ENCODE measurements at places on chromosomes 7 and 10.

GRCh38 chr7:132771301-132771730, 195.0 kb upstream of the PLXNA4 start:
- DNase-seq = no peak

- DNase-seq = no peak
These were observed 222.1 kb downstream of the NSUN6 start for GRCh38 chr10:18429335-18429734.

- DNase-seq = no peak
These were observed 816.4 kb downstream of the GRM8 start for GRCh38 chr7:126436213-126436868.

- no peak for DNase-seq
These were observed 43.5 kb upstream of the UCN3 start for GRCh38 chr10:5321273-5321672.

DNA sequence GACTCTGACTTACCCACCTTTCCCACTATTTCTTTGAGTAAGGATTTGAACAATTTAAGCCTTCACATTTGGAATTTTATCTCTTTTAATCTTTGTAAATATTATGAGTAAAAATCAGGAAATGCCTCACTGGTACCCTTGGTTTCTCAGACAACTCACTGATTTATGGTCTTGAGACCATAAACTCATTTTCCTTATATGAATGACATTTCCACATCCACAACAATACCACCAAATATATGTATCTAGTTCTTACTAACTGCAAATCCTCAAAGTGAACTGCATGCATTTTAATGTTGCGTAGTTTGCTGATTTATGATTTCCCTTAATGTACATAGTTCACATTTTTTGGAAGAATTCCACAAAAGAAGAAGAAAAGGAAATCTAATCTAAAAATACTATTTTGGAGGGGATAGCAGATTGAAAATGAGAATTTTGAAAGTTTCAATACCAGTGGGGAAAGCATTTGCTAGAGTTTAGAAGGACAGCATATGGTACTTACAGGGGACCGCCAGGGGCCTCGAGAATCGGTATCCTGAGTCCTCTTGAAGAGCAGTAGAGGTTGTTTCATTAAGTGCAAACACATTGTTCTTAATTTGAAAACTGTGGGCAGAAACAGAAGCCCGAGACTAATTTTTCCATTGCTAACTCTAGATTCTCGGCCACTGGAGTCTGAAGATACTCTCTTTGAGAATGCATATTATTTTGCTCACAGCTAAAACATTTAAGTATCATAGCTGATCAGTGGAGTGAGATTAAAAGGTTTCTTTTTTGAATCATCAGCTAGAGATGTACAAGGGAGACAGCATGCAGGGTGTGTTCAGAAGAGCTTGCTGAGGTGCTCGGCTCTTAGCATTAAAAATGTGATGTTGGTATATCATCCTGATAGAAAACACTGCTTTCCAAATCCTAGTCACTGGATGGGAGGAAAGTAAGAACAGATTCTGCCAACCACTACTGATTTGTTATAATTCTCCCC, 964.0 kb downstream of the GATA3 start:
- DNase-seq = no peak

GRCh38 chr10:89001729-89002072, 11.1 kb downstream of the FAS start:
- no peak for DNase-seq

- DNase-seq = no peak
These were observed 24.9 kb upstream of the ZC3HAV1L start for GRCh38 chr7:139060695-139061237.

GRCh38 chr10:132170561-132171361, 16.0 kb upstream of the DPYSL4 start:
- no peak for DNase-seq

DNA sequence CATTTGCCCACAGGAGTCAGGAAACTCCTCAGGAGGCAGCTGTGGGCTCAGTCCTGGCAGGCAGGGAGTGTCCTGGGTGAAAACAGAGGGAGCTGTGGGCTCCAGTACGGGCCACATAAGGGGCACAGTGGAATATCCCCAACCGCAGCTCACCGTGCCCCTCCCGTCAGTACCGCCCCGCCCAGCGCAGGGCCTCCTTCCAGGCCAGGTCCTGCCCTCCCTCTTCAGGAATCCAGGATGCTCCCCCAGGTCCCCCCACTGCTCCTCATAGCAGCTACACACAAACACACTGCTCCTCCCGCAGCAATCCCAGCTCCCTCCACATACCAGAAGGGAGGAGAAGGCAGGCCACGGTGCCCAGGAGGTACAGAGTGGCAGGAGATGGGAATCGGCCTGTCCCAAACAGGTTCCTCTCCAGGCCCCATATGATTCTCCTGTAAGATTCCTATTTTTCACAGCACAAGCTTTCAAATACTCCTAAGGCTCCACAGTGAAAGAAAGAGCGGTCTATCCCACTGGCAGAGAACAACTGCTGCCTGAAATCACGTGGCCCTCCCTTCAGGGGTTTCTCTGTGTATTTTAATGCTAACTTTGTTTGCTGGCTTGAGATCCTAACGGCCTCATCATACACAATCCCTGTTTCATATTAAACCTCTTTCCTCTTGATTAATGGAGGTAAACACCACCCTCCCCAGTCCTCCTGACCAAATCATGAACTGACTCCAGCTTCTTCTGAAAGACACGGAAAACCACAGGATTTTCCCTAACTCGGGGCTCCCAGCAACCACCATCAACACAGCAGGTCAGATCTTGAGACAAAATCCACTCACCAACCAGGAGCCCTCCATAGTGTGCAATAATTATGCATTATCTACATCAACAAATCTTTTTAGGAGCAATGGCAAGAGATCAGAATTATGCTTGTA, 178.7 kb downstream of the TNS3 start:
- no peak for DNase-seq

GRCh38 chr10:74011770-74012169, 13.9 kb downstream of the VCL start:
- no peak for DNase-seq

DNA sequence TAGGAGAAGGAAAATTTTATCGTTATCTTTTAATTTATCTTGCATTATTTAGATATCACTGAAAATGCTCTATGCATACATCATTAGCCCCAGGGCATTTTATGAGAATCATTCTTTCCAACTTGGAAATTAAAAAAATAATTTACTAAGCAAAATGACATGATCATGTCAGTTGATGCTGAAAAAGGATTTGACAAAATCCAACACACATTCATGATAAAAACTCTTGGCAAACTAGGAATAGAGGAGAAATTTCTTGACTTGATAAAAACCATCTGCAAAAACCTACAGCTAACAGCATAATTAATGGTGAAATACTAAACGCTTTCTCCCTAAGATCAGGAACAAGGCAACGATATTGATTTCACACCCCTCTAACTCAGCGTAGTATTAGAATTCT, 40.2 kb upstream of the RSU1 start:
- DNase-seq = no peak

- no peak for DNase-seq
These were observed 214.1 kb downstream of the USP6NL start for GRCh38 chr10:11397077-11397965.

- no peak for DNase-seq
These were observed 149.5 kb upstream of the LRGUK start for GRCh38 chr7:133977409-133978274.

DNA sequence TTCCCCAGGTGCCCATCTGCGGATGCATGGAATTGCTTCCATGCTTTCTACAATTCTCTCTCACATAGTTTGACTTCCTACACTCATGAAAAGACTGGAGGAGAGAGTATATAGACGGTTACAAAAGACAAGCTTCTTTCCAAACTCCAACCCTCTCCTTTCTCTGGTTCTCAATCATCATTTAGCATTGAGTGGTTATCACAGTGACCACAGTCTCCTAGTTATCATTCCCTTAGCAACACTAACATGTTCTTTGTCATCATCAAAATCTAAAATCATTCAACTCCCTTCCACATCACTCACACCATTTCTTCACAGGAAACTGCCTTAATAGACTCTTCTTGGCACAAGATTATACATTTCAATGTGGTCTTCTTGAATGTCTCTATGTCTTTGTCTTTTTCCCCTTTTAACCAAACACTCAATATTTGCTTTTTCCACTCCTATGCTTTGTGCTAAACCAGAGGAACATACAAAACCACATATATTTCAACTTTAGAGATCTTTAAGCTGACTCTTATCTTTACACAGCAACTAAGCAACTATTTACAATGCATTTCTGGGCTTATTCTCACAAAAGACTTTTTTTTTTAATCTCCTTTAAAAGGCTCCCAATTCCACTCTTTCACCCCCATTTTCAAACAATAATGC, 126.3 kb downstream of the CNOT4 start:
- no peak for DNase-seq

GRCh38 chr7:21463524-21463923, 35.6 kb downstream of the SP4 start:
- no peak for DNase-seq

DNA sequence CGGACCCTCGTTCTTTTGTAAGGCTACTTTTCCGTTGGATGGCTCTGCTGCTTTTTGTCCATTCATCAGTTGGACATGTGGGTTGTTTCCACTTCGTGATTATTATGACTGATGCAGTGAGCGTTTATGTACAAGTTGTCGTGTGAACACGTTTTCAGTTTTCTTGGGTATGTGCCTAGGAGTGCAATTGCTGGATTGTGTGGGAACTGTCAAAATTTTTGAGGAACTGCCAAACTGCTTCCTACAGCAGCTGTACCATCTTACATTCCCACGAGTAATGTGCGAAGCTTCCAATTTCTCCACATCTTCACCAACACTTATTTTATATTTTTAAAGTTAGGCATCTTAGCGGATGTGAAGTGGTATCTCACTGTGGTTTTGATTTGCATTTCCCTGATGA, 10.4 kb downstream of the FKBP6 start:
- no peak for DNase-seq

DNA sequence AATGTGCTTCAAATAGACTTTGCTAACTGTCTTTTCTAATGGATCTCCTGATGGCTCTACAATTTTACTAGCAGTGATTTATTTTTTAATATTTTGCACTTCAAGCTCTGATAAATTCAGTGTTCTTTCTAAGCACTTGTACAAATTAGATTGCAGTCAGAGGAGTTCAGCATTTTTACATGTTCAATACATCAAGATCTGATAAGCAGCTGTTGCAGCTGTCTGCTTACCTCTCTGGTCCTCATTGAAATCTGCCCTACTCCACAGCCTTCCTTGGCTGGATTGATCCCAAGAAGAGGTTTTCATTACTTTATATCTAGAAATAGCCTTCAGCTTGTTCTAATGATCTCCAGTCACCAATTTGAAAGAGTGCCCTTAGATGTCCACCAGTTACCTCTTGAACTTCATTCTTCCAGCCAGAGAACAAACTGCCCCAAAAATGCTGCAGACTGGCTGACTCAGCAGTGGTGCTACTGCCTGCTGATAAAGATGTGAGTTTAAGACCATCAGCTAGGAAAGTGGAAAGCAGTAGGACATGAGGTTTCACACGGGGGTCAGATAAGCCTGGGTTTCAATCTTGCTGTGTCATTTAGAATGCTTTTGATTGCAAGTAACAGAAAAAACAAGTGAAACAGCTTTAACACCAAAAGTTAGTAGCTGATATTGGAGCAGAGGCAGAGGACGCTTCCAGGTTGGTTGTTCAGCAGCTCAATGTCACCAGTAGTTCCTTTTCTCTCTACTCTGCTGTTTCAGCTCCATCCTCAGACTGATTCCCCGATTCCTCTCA, 350.9 kb upstream of the NPVF start:
- no peak for DNase-seq

GRCh38 chr7:9945857-9946256, 1027.8 kb upstream of the PHF14 start:
- DNase-seq = peak; percentile 51

- no peak for DNase-seq
These were observed 516 bp downstream of the ZNHIT1 start for GRCh38 chr7:101218236-101219125.

DNA sequence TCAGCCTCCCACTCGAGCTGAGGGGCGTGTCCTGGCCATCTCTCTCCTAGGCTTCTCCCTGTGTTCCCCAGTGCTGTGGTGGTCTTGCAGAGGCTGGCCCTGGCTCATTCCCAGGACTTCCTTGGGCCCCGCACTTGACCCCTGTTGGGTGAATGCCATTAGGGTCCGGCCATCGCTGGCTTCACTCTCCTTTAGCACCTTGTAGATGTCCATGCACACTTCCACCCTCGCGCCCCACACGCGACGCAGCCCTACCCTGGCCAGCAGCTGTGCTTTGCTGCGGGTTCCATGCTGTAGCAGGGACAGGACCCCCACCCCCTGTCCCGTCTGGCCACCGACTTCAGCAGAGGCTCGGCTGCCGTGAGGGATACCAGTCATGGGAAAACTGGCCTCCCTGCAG, 46.3 kb downstream of the PITRM1 start:
- no peak for DNase-seq

DNA sequence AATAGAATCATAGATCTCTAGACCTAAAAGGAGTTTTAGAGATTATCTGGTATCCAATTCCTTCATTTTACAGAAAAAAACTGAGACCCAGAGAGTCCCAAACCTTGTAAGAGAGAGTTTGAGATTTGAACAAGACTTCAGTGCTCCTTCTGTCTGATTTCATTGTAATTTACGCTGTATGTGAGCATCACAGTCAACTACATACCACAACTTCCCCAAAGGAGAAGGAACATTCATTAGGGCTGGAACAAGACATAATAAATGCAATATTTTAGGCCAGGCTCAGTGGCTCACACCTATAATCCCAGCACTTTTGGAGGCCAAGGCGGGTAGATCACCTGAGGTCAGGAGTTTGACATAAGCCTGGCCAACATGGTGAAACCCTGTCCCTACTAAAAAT, 17.3 kb upstream of the PRKAR2B start:
- DNase-seq = no peak

GRCh38 chr7:136039577-136040345, 62.6 kb upstream of the MTPN start:
- no peak for DNase-seq

GRCh38 chr7:106968160-106968559, 76.3 kb upstream of the PRKAR2B start:
- no peak for DNase-seq

DNA sequence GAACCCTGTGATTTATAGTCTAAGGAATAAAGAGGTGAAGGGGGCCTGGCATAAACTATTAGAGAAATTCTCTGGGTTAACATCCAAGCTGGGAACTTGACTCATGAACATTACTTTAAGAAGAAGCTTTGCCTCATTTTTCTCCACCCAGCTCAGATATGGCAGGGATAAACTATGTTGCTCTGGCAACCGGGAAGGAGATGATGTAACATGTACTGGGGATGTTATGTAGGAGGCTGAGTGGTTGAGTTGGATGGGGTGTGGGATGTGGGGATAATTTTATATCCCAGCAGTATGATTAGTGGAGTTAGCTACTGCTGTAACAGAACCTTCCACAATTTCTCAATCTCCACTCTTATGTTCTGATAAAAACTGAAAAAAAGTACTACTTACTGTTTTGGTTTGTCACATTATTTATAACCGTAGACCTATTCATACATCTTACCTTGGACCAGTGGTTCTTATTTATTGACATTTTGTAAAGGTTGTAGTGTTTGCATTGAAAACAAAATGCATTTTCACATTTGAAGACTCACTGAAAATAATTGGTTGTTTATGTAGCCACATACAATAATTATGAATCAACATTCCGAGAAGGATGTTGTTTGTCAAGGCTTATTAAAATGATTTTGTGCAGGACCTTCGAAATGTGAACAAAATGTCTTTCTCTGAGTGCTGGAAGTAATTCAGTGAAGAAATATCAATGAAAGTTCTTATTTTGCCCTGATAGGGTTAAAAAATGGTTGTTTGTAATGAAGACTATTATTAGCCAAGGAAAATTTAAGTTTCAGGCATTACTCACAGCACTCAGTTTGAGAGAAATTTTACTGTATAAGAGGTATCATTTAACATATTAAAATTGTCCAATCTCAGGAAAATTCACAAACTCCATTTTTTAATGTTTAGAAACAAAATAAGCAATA, 1.3 kb downstream of the OR2F2 start:
- DNase-seq = no peak
